ENCODE measurements at places on chromosomes 5 and 9.

DNA sequence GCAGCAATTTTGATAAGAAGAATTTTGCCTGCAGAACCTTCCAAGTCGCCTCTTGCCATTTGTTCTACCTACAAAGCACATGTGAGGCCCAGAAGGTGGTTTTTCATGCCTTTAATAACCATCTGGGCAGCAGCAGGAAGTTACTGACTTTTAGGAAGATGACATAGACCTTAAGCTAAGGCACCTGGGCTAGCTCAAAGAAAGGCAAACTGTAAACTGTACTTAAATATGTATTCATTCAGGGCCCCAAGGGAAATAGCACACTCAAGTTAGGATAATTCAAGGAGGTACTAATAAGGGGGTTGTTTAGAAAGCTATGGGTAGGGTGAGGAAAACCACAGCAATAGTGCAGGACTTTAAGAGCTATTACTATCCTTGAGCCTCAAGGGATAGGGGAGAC, 57.3 kb upstream of the HSPB3 start:
- no peak for DNase-seq

DNA sequence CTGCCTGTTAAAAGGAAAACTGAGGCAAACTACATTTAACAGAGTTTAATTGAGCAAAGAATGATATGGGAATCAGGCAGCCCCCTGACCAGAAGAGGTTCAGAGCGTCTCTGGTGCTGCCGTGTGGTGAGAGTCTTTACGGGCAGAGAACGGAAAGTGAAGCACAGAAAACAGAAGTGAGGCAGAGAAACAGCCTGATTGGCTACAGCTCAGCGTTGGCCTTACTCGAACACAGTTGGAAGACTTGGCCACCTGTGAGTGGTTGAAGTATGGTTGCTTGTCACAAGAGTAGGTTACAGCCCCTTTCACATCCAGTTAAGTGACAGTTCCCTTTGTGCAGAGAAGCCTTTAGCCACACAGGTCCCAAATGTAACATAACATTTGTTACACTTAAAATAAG, 16.9 kb upstream of the FBP1 start:
- DNase-seq: no peak

DNA sequence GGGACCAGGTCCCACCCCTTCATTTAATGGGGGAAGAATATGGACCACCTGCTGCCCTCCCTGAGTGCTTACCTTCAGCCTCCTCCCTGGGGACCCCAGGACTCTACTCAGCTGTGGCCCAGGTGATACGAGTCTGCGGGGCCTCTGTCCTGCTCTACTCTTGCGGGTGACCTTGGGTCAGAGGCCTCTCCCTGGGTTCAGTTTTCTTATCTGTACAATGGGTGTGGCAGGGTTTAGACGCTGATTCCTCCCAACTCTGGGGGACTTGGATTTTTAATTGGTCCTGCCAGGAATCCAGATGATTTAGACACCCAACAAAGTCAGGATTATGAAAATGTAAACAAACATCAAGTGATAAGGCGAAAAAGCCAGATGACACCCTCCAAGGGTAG, 25.0 kb downstream of the FAM163B start:
- no peak for DNase-seq

DNA sequence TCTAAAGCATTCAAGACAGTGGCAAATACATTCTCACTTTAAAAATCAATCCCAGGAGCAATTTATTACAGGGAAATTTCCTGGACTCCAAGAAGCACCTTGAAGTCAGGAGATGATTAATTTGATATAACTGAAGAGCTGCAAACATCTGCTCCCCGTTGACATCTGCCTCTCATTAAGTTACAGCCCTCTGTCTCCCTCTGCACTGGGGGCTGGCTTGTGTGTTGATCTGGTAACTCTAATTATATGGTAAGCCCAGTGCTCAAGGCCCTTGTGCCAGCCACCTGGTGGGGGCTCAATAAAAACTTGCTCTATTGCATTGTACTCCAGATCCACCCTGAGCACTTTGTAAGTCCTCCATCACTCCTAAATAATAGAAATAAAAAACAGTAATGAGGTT, 131.1 kb upstream of the ZNF462 start:
- DNase-seq: no peak

DNA sequence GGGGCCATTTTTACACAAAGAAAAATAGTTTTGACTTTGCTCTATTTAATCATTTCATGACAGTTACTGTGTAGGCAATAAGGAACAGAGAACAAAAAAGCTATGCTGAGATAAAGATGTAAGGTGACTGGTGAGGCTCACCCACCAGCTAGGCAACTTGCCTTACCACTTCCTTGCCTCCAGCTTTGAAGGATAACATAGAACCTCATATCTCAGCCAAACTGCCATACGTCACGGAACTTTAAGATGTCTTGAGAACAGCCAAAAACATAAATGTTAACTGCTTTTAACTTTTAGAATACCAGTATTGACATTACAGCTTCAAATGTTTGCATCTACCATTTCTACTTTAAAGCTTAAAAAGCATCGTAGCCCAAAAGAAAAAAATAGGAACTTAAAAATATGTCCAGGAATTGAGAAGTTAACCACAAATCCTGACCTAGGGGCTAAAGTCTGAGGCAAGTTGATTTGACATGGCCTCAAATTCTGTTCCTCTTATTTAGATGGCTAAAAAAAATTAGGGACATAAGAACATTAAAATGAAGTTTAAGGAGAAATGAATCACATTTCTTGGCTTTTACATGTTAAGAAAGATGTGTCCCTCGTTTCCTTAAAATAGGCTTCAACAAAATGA, 7.7 kb upstream of the GCNT4 start:
- no peak for DNase-seq

DNA sequence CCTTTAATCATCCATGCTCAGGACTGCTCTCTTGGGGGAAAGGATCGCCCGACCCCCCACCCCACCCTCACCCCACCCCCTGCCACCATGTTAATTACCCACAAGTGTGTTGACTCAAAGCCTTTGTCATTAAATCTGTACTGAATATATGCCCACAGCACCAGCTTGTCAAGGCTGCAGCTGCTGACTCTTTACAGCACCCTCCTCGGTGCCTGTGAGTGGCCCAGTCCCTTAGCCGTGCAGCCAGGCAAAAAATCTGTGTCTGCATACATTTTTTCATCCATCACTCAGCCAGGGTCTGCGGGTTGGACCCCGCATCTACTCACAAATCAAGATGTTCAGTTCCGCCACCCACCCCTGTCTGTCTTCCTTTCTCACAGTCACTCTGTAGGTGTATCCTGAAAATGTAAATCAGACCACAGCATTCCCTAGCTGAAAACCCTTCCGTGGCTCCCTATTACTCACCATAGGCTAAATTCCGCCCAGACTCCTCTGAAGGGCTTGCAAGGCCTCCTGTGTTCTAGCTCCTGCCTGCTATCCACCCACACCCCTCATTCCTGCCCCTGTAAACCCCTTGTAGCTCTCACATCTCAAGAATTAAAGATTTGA, 53.7 kb upstream of the KCNIP1 start:
- no peak for DNase-seq

DNA sequence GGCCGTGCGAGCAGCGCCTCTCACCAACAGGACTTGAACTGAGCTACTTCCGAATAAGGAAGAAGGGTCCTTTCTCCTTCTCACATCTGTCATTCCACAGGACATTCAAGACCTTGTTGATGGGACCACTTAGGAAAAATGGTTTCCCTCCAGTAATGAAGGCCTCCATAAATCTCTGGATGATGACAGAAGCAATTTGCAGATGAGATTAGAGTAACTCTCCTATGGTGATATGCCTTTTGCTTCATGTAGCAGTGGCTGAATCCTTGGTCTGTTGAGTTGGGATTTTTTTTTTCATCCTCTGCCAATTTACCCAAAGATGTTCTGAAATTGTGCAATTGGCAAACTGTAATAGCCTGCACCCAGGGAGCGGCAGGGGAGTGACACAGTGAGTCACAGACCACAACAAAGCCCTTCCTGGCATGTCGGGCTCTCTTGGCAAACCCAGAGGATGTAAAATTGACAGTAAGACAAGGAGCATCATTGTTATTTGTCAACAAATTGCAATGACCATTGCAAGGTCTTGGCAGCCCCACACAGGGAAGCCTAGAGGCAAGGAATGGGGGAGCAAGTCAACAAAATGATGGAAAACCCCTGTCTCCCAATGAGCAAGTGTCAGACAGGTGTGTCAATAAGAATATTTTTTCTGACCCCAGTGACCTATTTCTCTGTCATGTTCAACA, 275.9 kb downstream of the ACTL7B start:
- peak; percentile 96 for DNase-seq

GRCh38 chr9:78021697-78022096, 9.9 kb downstream of the GNAQ start:
- DNase-seq: no peak

DNA sequence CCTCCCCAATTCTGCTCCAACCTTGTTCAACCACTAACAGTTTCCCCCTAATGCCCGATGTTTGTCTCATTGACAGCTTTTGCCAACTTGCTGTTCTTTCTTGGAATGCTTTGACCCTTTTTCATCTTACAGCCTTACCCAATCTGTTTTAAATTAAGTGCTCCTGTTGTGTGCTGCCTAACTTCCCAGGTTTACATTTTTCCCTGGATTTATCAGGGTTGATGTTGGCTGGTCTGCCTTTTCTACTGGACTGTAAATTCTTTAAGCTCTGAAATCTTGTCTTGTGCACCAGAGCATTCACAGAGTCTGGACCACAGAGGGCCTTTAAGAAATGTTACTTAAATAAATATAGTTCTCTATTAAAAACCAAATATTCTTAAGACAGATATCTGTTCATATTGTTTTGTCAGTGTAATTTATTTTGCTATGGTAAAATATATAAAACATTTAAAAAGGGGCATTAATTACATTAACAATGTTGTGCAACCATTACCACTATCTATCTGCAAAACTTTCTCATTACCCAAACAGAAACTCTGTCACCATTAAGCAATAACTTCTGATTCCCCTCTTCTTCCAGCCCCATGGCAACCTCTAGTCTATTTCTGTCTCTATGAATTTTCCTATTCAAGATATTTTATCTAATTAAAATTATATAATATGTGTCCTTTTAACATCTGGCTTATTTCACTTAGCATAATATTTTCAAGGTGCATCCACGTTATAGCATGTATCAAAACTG, 73.0 kb downstream of the OSTF1 start:
- no peak for DNase-seq

DNA sequence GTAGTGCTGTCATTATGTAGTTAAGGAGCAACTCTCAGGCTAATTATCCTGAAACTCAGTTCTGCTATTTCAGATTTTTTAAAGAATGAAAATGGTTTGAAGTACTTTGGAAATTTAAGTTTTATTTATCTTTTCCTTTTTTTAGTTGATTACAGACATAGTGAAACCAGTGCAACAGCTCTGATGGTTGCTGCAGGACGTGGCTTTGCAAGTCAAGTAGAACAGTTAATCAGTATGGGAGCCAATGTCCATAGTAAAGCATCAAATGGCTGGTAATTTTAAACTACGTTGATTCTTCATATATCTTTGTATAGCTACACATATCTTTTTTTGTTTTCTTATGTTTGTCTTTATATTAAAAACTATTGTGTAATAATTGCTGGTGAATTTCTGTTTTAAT, 34.9 kb downstream of the YTHDC2 start:
- DNase-seq: no peak

DNA sequence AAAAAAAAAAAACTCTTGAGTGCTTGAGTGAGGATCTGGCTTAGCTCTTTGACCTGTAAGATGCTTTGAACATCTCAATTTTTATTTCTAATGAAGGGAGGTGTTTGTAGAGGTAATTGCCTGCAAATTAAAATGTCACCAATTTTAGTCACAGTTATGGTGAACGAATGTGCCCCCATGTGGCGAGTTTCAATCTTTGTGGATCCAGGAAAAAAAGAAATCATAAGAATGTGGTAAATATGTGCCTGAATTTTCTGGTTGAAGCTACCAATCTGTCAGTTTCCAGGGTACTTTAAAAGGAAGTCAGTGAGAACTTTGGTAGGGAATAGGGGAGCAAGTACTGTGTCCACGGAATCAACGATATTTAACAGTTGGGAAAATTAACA, 1772.4 kb upstream of the CDH9 start:
- no peak for DNase-seq

DNA sequence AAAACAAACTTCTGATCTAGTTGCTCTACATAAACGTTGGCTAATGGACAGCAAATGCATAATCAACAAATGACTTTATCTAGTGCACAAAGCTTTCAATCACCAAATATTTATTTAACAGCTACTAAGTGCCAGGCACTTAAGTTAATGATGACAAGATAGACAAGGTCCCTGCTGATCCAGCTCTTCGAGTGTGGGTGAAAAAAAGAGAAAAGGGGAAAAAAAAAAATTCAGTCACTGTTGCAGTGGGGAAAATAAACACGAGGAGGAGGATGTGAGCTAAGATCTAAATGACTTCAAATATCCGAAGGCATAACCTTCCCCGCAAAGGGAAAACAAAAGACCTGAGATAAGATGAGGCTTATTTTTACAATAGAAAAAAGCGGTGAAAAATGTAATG, 9.6 kb downstream of the PSIP1 start:
- DNase-seq: no peak

DNA sequence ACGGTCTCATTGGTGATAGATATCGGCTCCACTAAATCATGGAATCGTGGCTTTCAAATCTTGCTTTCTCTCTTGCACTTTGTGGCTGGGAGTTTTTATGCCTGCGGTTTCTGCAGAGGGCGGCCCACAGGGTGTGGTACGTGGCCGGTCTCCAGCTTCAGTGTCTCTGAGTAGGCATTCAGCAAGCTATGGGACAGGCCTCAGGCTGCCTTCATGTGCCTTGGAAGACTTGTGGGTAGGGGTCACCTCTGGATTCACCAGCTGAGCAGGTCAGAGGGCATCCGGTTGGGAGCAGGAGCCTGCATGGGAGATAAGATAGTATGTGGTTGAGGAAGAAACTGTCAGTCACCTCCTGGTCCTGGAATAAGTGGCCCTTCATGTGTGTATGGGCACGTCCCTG, 47.7 kb downstream of the AMBP start:
- no peak for DNase-seq

DNA sequence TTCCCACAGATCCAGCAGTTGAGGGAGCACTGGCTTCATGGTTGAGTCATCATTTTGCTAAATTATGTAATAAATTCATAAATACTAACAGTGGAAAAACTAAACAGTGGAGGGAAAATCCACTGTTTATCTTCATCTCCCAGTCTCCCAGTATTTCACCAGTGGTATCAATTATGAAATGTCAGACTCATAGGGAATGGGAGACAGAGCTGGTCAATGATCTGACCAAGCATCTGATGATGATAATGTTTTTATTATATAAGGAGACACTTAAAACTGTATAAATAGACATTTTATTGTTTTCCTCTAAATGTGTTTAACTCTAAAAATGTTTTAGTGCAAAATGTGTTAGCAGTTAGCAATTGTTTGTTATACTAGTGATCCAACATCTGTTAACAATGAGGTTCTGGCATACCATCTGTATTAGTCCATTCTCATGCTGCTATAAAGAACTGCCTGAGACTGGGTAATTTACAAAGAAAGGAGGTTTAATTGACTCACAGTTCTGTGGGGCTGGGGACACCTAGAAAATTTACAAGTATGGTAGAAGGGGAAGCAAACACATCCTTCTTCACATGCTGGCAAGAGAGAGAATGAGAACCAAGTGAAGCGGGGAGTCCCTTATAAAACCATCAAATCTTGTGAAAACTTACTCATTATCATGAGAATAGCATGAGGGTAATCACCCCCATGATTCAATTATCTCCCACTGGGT, 11.8 kb upstream of the REEP5 start:
- peak; percentile 24 for DNase-seq

- DNase-seq: peak; percentile 24
These were observed 253.1 kb downstream of the PDE4D start for GRCh38 chr5:59640411-59640810.
